ENCODE measurements at places on chromosomes 5 and 9.

DNA sequence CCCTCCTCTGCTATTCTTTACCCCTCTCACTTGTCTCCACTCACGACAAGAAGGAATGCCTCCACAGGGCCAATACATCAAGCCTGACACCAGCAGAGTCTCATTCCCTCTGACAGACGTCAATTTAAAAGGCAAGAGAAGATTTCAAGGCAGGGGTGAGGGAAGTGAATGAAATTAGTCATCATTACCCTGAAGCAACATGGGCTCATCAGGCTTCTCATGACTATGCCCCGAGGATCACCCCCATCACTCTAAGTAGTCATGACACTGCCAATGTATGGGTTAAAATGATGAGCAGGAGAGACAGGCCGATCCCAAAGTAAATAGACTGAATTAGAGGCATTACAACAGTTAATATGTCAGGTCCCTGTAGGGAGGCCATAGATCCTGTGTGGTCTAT is 504.4 kb downstream of the TLE4 start:
- DNase-seq: no peak

DNA sequence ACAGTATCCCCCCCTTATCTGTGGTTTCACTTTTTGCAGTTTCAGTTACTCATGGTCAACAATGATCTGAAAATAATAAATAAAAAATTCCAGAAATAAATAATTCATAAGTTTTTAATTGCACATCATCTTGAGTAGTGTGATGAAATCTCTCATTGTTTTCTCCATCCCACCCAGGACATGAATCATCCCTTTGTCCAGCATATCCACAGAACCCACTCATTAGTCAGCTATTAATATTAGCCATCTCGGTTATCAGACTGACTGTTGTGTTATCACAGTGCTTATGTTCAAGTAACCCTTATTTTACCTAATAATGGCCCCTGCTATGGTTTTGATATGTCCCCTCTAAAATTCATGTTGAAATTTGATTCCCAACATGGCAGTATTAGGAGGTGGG is 40.7 kb downstream of the FAM114A2 start:
- DNase-seq: peak; percentile 7

GRCh38 chr9:136201609-136202453 is 3.1 kb downstream of the LHX3 start:
- DNase-seq: peak; percentile 20

DNA sequence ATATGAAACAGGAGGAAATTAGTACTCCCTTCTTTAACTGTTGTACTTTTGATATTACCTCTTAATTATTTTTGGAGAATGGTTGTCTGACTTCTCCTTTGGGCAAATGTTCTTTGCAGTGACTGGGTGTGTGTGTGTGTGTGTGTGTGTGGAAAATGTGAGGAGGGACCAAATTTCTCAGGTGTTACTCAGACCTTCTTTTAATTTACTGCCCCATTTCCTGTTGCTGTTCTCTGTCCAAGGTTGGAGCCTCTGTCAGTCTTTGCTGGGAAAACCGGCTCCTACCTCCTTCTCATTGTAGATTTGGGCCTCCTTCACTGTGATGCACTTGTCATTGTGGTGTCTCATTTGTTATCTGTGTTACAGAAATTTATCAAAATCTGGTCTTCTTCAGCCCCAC is 68.4 kb downstream of the PBX3 start:
- no peak for DNase-seq

GRCh38 chr5:107926121-107926520 is 255.4 kb upstream of the EFNA5 start:
- no peak for DNase-seq

DNA sequence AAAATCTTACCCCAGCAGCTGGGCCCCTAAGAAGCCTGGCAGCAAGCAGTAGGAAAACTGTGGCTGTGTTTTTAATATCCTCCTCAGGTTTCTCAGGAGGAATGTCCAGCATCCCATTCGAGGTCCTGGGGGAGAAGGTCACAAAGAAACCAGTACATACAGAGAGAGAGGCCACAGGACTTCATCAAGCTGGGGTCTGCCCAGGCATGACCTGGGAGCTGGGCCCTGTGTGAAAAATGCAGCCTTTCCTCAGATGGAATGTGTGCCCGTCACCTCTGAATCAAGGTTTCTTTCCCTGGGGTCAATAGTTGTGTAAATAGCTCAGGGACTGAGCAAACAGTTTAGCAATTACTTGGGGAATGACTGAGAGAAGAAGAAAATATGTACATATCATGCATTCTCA is 33.9 kb upstream of the RAD23B start:
- peak; percentile 31 for DNase-seq
